ENCODE measurements at places on chromosomes 1 and 21.

DNA sequence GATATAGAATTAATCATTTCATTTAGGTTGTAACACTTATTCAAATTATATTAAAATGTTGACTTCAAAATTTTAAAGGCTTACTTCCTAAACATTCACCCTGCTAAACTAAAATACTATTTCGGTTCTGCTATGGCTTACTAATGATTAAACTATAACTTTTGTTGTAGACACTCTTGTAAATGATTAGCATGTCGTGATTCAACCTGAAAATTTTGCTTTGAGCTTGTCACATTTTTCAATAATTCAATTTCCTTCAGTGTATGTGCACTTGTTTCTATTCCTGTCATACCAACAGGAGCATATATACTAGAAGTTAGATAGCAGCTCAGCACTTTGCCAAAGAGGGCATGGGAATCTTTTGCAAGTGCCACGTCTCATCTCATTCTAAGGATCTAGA lies 1018.8 kb downstream of the AMY1C start:
- no peak for DNase-seq

DNA sequence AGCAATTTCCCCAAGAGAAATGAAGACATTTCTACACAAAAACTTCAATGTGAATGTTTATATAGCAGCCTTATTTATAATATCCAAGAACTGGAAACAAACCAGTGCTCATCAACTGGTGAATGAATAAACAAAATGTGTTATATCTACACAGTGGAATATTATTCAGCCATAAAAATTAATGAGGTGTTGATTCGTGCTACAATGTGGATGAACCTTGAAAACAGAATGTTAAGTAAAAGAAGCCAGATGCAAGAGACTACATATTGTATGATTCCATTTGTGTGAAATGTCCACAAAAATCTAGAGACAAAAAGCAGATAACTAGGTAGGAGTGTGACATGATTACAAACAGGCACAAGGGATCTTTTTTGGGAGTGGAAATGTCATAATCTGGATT lies 110.0 kb downstream of the CD247 start:
- no peak for DNase-seq

DNA sequence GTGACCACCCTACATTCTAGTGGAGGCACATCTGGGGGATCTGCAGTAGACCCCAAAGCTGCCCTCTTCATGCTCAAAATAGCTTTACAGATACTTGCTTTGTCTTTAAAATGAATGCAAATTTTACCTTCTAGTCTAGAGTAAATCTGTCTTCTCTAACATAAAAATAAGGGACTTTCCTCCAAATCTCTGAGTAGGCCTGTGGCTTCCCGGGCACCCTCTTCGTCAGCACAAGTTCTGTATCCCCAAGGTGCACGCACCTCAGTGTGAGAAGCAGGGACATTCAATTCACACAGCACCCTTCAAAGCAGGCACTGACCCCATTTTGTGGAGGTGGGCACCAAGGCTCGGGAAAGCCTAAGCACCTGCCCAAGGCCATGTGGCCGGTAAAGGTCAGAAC lies 19.0 kb downstream of the MEF2D start:
- no peak for DNase-seq

DNA sequence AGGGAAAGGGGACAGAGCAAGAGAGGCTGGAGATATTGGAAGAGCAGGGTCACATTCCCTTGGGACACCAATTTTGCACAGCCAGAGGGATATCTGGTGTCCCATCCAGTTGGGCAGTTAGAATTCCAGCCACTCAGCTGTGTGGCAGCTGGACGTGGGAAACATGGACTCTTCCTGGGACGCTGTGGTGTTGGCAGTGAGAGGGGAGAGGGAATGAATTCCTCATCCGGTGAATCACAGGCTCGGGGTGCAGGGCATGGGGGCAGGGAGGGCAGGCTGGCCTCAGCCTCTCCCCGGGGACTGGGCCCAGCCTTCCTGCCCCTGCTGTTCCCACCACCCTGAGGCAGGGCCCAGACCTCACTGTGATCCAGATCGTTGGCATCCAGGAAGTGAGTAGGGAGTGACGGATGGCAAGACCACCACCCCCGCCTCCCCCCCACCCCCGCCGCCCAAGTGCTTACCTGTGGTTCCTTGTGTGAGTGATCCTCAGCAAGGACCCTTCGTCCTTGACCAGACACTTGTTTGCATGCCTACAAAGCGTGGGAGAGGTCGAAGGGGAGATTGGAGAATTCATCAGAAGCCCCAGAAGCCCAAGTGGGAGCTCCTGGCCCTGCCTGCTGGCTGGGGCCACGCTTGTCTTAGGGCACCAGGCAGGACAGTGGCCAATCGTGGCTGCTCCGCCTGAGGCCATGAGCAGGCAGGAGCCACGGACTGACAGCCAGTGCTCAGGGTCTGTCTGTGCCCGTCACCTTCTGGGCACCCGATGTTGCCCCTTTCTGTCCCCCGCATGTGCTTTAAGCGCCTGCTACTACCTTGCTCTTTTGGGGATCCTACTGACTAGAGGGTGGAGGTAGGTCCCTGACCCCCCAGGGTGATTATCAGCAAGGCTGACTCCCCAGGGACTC lies 8.7 kb downstream of the WNT3A start:
- DNase-seq: no peak

- DNase-seq: no peak
Observed at GRCh38 chr1:232276651-232277050, 353.3 kb downstream of the SIPA1L2 start.

- DNase-seq: no peak
Observed at GRCh38 chr1:39829791-39830533, 41.3 kb upstream of the BMP8B start.

GRCh38 chr1:110774398-110774797 lies 98.5 kb upstream of the CD53 start:
- no peak for DNase-seq

- no peak for DNase-seq
Observed at GRCh38 chr1:34770891-34771504, 10.0 kb upstream of the GJB3 start.

Data from activated CD4-positive, CD25-positive, alpha-beta regulatory T cell treated with anti-CD3 and anti-CD28 coated beads, Interleukin-2, amount 50 U/mL, for 16 hours (primary cell).